Activated T-cell treated with anti-CD3 and anti-CD28 coated beads, Interleukin-2, amount 50 U/mL, for 48 hours (primary cell): ENCODE measurements at places on chromosomes 11 and 22.

DNA sequence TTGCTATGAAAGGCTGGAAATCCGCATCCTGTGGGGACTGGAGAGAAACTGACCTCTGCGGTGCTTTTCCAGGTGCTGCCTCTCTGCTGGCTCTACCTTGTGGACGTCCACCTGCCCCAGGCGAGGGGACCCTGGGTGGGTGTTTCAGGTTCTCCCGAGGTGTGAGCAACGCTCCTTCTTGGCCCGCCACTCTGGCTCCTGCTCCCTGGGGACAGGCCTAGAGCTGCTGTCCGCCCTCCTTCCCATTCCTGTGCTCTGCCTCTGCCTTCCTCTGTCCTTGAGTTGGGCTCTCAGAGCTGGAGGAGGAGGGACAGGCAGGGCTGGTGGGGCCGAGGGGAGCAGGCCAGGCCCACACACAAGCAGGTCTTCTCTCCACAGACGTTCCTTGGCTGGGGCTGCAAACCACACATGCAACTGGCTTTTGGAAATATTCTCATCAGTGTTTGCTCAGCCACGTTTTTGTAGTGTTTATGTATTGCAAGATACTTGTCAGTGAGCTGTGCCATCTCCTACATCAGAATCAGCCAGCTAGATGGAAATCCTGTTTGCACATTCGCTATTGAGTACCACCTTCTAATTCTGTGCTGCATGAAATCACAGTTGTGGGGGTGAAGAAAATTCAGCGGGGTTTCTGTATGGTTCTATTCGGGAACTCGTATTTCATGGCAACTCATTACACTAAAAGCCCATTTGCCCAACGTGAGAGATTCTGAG is 1115.0 kb downstream of the BRD1 start:
- DNase-seq = no peak

GRCh38 chr11:34915136-34916014 is 804 bp downstream of the APIP start:
- DNase-seq = no peak

GRCh38 chr22:24467340-24467739 is 27.8 kb upstream of the UPB1 start:
- no peak for DNase-seq

- DNase-seq = no peak
Measured at GRCh38 chr11:65811764-65812475, 21.8 kb upstream of the SNX32 start.

- no peak for DNase-seq
Measured at GRCh38 chr11:112620621-112621394, 340.4 kb upstream of the NCAM1 start.

GRCh38 chr11:2535673-2536439 is 91.0 kb downstream of the KCNQ1 start:
- DNase-seq = no peak

DNA sequence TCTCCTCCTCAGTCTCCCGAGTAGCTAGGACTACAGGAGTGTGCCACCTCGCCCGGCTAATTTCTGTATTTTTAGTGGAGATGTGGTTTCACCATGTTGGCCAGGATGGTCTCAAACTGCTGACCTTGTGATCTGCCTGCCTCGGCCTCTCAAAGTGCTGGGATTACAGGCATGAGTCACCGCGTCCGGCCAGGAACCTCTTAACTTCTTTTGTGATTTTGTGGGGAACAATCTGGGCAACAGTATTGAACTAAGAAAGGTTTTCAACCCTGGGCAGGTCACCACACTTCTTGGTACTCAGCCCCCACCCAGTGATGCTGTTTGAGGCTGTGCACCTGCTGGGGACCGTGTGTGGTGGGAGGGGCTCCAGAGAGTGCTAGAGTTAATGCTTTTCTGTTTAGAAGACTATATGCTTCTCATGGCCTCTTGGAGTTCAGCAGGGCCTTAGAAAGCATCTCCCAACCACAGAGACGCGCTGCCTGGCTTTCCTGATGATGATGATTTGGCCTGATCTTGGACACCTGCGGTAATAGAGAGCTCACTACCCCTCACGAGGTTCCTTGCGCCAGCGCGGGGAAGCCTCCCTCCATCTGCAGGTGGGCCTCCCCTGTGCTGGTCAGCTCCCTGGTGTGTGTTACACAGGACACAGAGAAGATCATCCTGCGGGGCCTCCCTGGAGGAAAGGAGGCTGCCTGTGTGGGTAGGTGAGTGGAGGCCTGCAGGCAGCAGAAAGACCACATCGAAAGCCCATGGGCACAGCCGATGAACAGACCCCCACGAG is 1.2 kb downstream of the DENND6B start:
- DNase-seq = no peak

DNA sequence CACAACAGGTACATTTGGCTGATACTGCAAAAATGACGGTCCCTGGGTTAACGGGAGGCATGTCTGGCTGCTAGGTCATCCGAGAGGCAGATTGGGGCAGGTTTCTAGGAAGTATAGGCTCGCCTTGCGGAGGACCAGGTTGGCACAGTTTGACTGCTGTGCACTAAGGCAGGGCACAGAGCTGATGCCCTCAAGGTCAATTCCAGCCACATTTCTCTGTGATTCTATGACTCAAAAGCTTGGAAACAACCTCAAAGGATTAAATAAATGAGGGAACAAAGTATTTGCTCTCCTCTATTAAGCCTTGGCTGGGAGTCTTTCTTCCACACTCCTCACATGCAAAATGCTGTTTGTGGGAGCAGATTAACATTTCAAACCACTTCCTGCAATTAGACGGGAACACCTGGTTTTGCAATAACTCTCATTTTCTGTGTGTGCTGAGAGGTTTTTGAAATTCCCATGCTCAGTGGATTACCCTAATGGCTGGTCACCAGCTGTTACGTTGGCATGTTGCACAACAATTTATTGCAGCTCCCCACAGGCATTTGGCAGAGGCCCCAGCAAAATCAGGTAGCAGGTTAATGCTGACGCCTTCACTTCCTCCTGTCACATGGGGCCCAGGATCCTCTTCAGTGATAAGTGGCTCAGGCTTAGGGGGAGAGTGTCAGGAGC is 61.0 kb upstream of the PLET1 start:
- DNase-seq = no peak

GRCh38 chr11:3037040-3037944 is 19.9 kb downstream of the CARS1 start:
- peak; percentile 65 for DNase-seq

DNA sequence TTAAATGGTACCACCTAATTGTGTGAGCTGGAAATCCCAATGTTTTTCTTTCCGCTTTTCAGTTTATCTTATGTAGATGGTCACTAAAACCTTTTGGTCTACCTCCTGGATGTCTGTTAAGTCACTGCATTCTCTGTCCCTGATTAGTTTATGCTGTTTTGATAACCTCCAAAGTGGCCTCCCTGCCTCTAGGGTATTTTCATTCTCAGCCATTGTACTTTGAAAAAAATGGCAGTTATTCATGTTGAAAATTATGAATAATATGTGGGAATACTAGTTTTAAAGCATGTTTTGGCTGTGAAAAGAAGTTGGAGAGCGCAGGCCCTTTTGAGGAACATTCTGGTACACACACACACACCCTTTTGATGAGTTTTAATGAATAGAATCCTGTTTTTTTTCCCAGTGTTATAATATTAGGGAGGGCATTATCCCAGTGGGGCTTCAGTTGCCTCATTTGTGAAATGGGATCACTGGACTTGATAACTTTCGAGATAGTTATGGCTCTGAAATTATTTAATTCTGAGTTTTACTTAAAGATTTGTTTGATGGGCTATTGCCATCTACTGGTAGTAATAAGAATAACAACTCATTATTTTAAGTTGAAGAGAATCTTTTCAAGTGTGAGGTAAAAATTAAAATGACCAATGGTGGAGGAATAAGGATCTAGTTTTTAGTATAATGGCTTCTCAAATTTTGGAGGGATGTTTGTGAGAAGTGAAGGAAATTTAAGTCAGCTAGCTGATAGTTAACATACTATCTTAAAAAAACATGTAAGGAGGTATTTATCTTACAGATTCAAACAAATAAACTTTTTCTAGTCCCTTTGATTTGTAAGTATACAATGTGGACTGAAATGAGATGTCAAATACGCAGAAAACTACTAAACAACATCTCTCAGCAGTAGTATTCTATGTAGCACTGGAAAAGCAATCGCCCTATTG is 3.9 kb downstream of the FDX1 start:
- no peak for DNase-seq

GRCh38 chr11:14288189-14288935 is 70.6 kb downstream of the RRAS2 start:
- no peak for DNase-seq

- DNase-seq = no peak
Measured at GRCh38 chr11:43934601-43935423, 7.6 kb upstream of the C11orf96 start.

- no peak for DNase-seq
Measured at GRCh38 chr11:104614961-104615360, 283.3 kb downstream of the CASP12 start.

DNA sequence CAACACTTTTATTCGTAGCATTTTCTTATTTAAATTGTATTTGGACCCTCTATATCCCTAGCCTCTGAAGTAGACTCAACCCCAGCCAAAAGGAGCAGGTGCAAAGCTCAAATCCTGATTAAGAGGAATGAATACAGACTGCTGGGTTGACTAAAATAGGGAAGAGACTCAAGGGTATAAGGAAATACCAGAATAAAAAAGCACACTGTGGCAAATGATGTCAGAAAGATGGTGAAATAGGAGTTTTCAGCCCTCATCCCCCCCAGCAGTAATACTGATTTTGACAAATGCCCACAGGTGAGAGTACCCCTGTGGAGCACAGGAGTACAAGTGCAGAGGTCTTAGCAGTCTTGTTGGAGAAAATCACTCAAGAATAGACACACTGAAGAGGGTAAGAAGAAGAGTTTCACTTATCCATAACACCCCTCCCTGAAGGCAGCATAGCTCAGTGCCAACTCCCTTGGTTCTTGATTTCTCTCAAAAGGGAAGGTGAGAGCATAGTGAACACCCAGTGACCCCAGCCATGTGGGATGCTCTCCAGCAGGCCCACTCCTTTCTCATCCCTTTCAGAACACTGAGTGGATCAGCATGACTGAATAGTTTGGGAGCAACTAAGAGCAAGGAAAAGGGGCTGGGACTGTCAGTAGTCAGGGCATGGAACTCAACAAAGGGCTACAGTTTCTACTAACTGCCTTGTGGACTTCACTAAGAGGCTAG is 71.7 kb downstream of the TBC1D22A start:
- no peak for DNase-seq

GRCh38 chr11:90845126-90845525 is 622.3 kb upstream of the CHORDC1 start:
- DNase-seq = no peak

DNA sequence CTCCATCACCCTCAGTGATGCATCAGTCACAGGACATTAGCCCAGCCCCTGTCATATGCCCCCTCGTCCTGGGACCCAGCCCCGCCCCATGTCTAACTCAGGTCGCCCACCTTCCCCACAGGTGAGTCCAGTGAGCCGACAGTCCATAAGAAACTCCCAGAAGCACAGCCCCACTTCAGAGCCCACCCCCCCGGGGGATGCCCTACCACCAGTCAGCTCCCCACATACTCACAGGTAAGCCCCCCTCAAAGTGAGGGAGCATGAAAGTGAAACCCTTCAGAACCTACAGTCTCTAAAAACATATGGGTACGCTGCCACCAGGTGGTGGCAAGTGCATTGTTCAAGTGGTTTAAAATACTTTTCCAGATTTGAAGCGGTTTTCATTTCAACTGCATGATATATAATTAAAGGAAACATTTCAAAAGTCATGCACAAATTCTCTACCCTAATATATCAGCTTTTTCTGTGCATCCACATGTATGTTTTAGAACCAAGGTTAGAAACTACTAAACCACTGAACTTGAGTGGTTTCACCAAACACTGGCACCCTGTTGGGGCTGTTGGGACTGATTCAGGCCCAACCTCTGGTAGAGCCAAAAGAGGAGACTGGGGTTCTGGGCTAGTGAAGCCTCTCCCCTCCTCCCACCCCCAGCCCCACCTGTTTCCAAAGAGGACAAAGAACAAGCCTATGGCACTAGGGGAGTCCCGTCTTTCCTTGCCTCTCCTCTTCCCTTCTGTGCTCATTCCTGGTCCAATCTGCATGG is 17.3 kb downstream of the EPS8L2 start:
- DNase-seq = peak; percentile 63

GRCh38 chr22:24305260-24305692 is 34.6 kb downstream of the SPECC1L start:
- DNase-seq = no peak

DNA sequence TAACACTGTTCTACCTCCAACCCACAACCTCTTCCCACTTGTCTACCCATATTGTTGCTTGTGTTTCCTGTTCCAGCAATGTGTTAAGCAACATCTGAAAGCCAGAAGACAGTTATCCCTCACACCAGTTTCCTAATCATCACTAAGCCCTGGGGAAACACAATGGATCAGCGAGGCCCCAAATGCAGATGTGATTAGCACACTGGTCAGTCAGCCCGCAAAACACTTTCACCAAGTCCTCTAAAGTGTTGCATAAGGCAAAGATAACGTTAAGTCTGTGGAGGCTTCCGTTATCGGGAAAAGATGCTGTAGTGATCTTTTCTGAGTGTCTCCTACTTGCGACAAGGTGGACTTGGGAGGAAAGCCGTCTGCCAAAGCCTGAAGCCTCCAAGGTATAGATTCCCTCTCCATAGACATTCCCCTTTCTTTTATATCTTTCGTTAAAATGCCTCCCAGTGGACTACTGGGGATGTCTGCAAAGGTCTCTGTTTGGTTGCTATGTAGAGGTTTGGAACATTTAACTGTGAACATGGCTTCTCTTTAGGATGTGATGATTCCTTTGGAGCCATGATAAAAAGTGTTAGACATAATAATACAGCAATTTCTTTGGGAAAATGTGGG is at the start of gene MS4A3:
Gene MS4A3 (plus strand): TSS at position 317 of the 621 bp plus-strand sequence. CDS start 4,496 bp downstream, outside the sequence.
- no peak for DNase-seq

DNA sequence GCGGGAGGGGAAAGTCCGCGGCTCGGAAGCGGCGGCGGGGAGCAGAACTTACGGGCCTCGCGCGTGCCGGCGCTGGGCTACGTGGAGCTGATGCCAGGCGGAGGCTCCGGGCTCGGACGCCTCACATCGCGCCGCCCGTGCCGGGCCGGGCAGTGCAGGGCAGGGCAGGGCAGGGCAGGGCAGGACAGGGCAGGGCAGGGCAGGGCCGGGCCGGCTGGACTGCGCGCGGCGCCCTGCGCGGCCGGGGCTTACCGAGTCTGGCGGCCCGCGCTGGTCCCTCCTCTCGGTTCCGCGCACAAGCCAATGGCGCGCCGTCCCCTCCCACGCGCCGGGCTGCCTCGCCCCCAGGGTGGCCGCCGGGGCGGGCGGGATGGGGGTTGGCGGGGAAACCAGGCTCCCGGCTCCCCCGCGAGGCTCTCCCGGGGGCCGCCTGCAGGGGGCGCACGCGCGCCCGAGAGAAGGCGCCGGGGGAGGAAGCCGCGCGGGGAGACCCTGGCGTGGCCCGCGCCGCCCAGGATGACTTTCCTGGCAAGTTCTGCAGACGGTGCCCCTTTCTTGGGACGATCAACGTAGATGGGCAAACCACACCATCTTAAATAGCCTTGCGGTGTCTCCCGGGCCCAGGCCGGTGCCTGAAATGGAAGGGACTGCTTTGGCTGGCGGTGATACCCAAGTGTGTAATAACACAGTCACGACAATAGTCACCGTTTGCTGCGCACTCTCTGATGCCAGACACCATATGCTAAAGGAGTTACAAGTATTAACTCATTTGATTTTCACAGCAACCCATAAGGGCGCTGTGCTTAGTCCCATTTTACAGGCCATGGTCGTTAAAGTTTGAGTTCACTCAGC is at the start of gene TP53I11:
Gene TP53I11 (minus strand): TSS at position 259 of the 852 bp plus-strand sequence. CDS start 12,548 bp downstream, outside the sequence.
- DNase-seq = peak; percentile 83
